NCI-H2171 treated with DMSO at 0.1 percent for 48 hours (cell line): ENCODE measurements at places on chromosomes 4 and X.

GRCh38 chr4:25424539-25425228 lies 47.6 kb downstream of the ANAPC4 start:
- no peak for DNase-seq

DNA sequence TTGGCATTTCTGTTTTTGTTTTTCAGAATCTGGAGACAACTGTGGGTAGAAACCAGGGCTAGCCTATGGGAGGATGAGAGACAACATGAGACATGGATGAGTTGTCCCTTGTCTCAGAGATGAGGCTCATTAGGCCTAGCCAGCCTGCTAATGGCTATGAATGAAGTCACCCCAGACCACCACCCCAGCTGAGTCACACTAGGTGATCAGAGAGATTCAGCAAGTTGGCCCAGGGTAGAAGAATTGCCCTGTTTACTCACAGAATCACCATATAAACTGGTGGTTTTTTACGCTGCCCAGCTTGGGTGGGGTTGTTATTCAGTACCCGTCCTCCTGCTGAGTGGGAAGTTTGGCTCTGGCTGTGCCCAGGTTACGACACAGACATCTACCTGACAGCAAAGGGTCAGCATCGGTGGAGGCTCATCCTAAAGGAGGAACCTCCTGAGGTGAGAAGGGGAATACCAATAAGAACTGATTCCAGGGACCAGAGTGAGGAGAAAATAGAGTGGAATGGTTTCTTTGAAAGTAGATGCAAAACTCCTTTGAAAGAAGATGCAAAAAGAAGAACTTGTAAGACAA lies 17.2 kb upstream of the ARSJ start:
- DNase-seq = no peak

- no peak for DNase-seq
Observed at GRCh38 chr4:118769161-118769560, 66.8 kb downstream of the SEC24D start.

DNA sequence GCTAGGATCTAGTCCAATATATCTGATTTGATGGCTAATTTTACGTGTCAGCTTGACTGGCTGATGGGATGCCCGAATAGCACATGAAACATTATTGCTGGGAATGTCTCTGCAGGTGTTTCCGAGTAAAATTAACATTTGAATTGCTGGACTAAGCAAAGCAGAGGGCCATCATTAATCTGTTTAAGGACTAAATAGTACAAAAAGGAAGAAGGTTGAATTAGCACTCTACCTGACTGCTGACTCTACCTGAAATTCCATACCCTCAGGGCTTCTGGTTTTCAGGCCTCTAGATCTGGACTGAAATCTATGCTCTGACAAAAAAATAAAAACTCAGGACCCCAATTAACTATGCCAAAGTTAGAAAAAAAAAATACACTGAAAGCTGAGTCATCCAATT lies 1021.9 kb downstream of the FAM133A start:
- DNase-seq = no peak

DNA sequence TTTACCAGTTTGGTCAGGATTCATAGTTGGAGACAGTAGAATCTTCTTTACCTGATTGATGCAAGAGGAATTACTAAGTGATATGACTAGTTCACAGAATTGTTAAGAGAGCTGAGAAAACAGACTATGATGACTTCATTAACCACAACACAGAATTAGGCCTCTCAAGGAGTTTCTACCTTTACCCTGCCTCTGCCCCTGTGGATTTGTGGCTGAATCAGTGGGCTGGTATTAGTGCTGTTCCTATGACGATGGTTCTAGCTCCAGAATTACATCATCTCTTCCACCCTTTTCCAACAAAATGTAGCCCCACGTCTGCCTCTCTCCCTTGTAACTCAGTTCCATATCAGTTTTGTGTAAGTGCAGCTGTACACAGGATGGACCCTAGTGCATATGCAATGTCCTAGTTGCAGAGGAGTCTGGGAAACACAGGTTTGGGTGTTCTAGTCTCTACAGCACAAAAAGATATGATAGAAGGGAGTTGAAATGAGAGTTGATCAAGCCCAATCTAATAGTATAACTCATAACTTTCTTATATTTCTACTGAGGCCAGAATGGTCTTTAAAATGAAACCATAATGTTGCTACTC lies 99.3 kb downstream of the ANXA5 start:
- no peak for DNase-seq

DNA sequence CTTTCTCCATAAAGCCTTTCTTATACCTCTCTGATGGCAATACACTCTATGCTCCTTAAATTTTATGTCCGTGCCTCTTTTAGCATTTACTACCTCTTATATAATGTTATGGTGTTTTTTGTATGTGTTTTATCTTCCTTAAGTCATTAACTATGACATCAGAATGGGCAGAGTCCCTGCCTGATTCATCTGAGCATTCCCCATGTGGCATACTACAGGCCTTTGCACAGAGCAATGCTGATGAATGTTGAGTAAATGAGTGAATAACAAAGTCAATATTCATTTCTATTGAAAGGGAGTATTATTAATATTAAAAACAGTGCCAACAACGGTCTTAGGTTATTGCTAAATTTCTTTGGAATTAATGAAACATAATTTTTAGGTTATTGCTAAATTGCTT lies 18.8 kb upstream of the RPS6KA3 start:
- DNase-seq = no peak

- no peak for DNase-seq
Observed at GRCh38 chr4:94409962-94410361, 41.8 kb upstream of the PDLIM5 start.
